EL (cell line): ENCODE measurements at places on chromosomes 4 and X.

DNA sequence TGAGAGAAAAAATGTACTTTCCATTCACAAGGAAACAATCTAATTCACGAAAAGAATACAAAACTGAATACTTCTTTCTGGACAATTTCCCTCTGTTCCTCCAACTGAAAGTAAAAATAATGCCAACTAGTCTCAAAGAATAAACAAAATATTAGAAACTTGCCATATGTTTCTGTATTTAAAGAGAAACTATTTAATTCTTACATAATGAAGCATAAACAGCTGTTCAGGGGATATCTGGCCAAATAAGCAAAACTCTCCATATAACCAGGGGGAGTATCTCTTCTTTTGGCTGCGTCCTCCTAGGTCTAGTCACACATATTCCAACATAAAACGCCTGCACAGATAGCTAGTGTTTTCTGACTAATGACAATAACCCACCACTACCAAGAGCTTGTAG, 805 bp downstream of the GATB start:
- DNase-seq: no peak

DNA sequence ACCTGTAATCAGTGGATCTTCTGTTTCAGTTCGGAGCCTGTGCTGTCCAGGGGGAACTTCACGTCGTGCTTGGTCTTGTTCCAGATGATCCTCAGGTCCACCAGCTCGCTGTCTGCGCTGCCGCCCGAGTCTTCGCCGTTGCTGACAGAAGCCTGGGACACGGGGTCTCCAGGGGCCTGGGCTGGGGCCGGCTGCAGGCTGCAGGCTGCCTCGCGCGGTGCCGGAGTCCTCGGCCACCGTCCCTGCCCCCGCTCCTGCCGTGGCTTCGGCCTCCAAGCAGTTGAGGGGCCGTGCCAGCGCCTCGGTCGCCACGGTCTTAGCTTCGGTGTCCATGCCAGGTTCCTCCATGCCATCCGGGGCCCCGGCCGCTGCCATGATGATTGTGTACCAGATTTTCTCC, 37.3 kb upstream of the CCNI start:
- DNase-seq: no peak

- DNase-seq: no peak
Measured at GRCh38 chrX:114065577-114066223, 518.2 kb upstream of the HTR2C start.

GRCh38 chr4:47933840-47934239, 19.5 kb upstream of the NFXL1 start:
- peak; percentile 40 for DNase-seq

- DNase-seq: no peak
Measured at GRCh38 chr4:180832073-180832472, 1411.1 kb upstream of the TENM3 start.

GRCh38 chr4:7811536-7812191, 128.0 kb downstream of the AFAP1 start:
- DNase-seq: no peak

DNA sequence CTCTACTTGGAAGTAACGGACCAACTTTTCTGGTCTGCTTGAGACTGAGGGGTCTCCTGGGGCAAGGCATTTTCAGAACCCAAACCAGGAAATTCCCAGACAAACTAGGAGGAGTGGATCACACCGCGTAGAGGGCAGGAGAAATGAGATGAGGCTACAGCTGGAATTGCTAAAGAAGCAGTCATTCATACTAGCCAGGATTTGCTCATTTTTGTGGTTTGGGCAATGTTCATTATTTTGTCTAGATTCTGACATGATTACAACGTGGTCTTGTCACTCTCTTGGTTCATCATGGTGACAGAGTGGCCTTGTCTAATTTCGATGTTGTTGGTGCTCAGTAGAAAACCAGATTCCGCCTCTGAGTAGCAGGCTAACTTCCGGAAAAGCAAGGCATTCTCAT, 63.2 kb downstream of the BANK1 start:
- DNase-seq: no peak

DNA sequence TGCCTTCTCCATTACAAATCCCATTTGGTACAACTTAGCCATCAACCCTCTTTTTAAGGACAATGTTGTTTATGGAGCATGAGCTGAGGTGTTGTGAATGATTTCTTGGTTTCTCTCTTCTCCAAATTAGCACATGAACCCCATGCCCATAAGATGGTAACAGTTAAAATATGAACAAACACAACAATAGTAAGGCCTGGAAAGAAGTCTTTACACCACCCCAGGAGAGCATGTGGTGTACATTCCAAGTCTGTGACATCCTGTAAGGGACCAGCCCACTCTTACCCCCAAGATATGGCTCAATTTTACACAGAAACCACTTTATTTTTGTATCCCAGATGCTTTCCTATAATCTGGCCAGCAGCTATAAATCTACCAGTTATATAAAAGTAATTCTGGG, 226.1 kb downstream of the COX18 start:
- peak; percentile 55 for DNase-seq

- peak; percentile 26 for DNase-seq
Measured at GRCh38 chr4:133856731-133857355, 344.7 kb downstream of the PABPC4L start.

GRCh38 chr4:185275501-185275900, 66.1 kb downstream of the SNX25 start:
- no peak for DNase-seq

- no peak for DNase-seq
Measured at GRCh38 chr4:22456291-22456690, 59.6 kb downstream of the ADGRA3 start.

GRCh38 chrX:134734466-134734952, 76.2 kb upstream of the PLAC1 start:
- DNase-seq: peak; percentile 79

DNA sequence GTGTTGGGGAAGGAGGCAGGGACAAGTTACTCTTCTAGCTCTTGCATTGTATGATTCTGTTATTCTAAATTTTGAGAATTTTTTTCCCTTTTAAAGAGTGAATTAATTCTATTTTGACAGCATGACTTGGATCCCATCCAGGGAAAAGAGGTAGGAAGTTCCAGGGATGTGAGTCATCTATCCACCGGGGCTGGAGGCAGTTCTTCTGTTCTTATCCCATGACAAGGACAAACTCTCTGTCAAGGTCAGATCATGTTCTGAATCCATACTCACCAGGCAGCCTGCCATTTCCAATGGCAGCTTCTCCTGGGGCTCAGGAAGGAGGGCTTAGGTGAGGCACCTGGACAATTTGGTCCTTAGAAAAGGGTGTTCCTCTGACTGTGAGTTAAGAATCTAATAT, 132.0 kb upstream of the MED14 start:
- DNase-seq: peak; percentile 58

GRCh38 chr4:185700630-185701029, 111.4 kb downstream of the SORBS2 start:
- no peak for DNase-seq

DNA sequence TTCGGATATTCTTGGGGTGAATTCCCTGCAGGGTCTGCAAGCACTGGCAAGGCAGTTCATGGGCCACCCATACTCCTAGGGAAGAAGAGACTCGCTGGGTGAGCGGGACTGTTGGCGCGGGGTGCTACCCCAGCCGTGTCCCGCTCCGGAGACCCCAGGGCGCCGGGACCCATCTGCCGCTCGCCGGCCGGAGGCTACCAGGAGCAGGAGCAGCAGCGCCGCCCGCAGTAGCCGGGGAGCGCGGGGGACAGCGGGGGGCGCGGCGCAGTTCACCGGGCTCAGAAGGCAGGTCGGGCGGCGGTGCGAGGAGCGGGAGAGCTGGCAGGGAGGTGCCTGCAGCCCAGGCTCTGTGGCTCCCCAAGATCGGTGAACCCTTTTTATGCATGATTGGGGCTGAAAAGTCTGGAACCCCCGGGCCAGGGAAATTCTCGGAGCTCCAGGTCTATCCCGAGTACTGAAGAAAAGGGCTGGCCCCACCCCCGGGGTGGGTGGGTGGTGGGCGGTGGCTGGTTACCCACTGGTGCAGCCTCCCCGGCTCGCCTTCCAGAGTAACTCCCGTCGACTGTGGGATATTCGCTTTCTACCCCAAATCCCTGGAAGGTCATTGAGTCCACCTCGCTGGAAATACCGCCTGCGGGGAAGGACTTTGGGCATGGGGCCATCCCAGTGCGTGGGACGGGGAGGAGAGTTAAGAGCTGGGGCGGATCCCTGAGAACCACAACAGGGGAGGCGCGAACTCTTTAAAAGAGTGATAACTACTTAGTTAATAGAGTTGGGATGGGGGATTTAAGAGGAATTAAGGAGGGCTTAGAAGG, 37.6 kb downstream of the PF4 start:
- DNase-seq: peak; percentile 43
